ENCODE measurements at places on chromosomes 7 and 10. TPM values are rescaled to one million over a fixed set of nuclear protein-coding genes. Genes with fewer than 3 reads are reported as not detected.

GRCh38 chr7:99137411-99138180, 6.3 kb downstream of the SMURF1 start:
- no peak overlapping the region for H3K4me3 ChIP-seq
- no peak for DNase-seq
- peaks cover 24% of the 10 kb centered on the region for H3K4me1 ChIP-seq
- no peaks in the 10 kb centered on the region for H3K27me3 ChIP-seq

GRCh38 chr7:45606931-45607330, 32.8 kb downstream of the ADCY1 start:
- H3K4me1 ChIP-seq = no peaks in the 10 kb centered on the region
- DNase-seq = no peak
- H3K4me3 ChIP-seq = no peak overlapping the region
- no peak overlapping the region for H3K27ac ChIP-seq

DNA sequence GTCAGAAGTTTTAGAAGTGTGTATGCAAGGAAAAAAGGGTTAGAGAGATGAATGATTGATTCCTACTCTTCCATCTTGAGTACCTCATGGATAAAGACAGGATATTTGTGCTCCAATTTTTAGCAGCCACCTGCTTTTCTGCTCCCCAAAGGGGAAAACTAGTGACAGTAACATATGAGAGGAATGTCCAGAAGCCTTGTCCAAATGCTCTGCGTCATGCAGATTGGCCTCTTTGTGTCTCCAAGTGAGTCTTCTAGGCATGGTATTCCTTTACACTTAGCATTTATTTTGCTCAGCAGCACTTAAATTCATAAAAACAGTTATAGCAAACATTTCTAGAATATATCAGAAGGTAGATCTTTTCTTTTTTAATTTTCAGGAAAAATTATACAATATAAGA, 306.8 kb downstream of the CNTNAP2 start:
- no peaks in the 10 kb centered on the region for H3K36me3 ChIP-seq
- no peaks in the 10 kb centered on the region for H3K27me3 ChIP-seq
- no peaks in the 10 kb centered on the region for H3K4me1 ChIP-seq

DNA sequence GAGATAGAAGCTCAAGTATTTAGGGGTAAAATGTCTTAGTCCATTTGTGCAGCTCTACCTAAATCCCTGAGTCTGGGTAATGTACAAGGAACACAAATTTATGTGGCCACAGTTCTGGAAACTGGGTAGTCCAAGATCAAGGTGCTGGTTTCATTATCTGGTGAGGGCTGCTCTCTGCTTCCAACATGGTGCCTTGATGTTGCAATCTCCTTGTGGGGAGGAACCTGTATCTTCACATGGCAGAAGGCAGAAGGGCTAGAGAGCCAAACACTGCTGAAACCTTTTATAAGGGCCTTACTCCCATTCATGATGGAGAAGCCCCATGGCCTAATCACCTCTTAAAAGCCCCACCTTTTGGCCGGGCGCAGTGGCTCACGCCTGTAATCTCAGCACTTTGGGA, 8.7 kb upstream of the BAZ1B start:
- no peaks in the 10 kb centered on the region for H3K4me1 ChIP-seq
- no peak overlapping the region for H3K27ac ChIP-seq
- no peak overlapping the region for H3K4me3 ChIP-seq
- H3K36me3 ChIP-seq = no peaks in the 10 kb centered on the region
- H3K27me3 ChIP-seq = no peaks in the 10 kb centered on the region
- no peak for DNase-seq

Gene PARG
- total RNA-seq = 39.4 TPM

DNA sequence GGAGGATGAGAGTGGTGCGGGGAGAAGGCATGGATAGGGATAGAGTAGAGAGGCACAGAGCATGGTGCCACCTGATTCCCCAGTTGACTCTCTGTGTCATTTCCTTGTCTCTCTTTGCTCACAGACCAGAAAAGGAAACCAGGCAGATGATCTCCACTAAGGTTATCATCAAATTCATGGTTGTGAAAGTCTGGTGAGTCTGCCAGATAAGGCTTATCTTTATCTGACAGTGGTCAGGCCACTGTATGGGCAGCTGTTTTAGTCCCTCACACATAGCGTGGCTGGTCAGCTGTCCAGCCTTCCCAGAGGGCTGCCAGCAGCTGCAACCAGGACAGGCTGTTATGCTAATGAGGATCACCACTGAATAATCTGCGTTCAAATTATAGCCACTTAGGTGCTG, 99.0 kb downstream of the ADRA2A start:
- H3K4me3 ChIP-seq = no peak overlapping the region
- no peak for DNase-seq
- no peaks in the 10 kb centered on the region for H3K36me3 ChIP-seq
- H3K27me3 ChIP-seq = no peaks in the 10 kb centered on the region
- H3K4me1 ChIP-seq = no peaks in the 10 kb centered on the region

DNA sequence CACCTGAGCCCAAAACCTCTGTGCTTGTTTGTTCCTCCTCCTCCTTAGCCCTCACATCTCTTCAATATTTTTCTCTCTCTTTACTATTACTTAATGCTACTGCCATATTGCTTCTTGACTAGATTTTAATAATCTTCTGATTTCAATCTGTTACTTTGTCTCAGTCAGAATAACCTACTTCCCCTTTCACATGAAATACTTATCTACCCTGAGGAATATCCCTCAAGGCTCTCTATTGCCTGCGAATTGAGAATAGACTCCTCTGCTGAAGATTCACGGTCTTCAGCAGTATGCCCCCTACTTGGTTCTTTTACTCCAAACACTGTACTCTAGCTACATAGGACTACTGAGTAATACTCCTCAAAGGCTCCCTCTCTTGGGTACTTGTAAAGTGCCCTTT, 430.3 kb downstream of the AUTS2 start:
- no peak overlapping the region for H3K4me3 ChIP-seq
- H3K27ac ChIP-seq = no peak overlapping the region
- no peaks in the 10 kb centered on the region for H3K36me3 ChIP-seq
- no peaks in the 10 kb centered on the region for H3K27me3 ChIP-seq
- H3K4me1 ChIP-seq = no peaks in the 10 kb centered on the region

DNA sequence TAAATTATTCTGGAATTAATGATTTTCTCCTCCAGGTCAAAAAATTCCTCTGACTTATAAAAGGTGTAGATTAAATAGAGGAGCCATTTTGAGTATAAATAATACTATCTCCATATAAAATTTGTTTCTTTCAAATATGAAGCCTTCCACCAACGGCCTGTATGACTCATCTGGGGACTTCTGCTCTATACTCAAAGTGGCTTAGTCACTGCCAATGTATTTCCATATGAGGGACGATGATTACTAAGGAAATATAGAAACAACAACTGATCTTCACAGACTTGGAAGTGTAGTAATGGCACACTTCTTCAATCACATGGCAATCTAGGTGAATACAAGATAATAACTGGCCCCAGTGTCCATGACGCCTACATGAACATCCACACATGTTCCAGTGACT, 335.6 kb upstream of the HGF start:
- no peak overlapping the region for H3K27ac ChIP-seq
- H3K27me3 ChIP-seq = no peaks in the 10 kb centered on the region
- H3K4me1 ChIP-seq = no peaks in the 10 kb centered on the region
- H3K36me3 ChIP-seq = no peaks in the 10 kb centered on the region

DNA sequence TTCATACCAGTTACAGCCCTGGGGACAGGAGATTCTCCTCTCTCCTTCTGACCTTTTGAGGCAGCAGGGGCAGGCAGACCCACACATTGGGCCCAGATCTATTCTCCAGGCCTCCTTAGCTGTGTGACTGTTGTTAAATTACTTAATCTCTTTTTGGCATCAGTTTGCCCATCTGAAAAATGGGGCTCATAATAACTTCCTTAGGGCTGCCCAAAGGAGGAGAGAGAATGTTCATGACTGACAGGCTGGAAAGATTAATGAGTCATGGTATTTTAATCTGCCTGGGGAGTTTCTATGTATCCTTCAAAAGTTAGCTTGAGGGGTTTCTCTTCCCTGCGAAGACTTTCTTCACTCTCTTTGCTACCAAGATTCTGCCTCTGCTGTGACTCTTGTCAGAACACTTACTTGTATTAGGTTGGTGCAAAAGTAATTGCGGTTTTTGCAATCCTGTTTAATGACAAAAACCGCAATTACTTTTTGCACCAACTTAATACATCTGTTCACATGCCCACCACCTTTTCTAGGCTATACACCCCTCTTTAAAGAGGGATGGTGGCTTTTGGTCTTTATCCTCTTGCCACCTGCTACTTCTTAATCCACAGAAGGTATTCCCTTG, 83.4 kb downstream of the ARID5B start:
- no peak overlapping the region for H3K4me3 ChIP-seq
- no peak for DNase-seq
- no peaks in the 10 kb centered on the region for H3K27me3 ChIP-seq

DNA sequence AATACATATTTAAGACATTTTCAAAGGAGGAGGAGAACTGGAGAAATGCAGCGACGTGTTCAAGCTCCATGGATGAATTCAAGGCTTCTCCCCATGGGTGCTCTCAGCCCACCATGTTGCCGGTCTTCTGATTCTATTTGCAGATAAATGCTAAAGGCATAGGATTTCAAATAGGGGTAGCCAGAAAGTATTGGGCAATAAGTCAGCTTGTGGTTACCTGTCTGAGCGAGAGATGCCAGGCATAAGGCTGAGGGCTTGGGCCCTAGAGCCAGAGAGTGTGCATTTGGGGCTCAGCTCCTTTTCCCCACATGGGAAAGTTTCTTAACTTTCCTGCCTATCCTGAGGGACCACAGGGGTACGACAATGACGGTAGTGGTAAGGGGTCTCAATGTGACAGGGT, 180.0 kb downstream of the PARD3 start:
- H3K27me3 ChIP-seq = no peaks in the 10 kb centered on the region
- H3K4me3 ChIP-seq = no peak overlapping the region
- H3K27ac ChIP-seq = no peak overlapping the region

Gene CALU
- 63.2 TPM for total RNA-seq

- DNase-seq = peak; percentile 59
- peak overlapping the region; percentile 97 for H3K4me3 ChIP-seq
- no peaks in the 10 kb centered on the region for H3K36me3 ChIP-seq
These were observed 760 bp downstream of the CBX3 start for GRCh38 chr7:26202019-26202990.

DNA sequence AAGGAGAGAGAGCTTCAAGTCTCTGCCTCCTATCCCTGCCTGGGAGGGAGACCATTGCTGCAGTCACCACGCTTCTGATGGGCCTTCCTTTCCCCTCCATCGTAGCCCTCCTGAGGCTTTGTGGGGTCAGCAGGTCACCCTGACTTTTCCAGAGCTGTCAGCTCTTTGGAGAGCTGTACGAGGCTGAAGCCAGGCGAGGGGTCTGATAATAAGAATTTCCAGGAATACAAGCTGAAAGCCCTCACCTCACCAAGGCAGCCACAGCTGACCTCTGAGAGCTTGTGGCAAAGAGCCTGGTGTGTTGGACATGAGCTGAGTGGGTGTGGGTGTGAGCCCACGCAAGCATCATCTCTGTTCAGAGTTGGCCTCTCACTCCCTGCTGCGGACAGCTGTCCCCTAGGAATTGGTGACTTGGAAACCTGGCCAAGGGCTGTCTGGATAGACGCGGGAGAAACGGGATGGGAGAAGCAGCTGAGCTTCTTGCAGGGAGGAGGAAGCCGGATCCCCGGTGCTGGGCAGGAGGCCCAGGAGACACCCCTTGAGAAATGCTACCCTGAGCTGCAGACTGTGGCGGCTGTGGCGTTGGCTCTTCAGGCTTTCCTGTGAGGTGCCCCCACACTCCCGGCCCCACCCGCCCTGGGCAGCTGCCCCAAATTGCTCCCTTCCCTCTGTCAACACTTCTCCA, 122.1 kb upstream of the BTBD16 start:
- H3K4me3 ChIP-seq = no peak overlapping the region
- peaks cover 6% of the 10 kb centered on the region for H3K4me1 ChIP-seq
- DNase-seq = no peak

Gene PITX3
- total RNA-seq = 0.74 TPM

Gene PRRT4
- total RNA-seq = 1.1 TPM

GRCh38 chr7:34190299-34190698, 285.0 kb downstream of the BMPER start:
- H3K36me3 ChIP-seq = no peaks in the 10 kb centered on the region
- no peak overlapping the region for H3K4me3 ChIP-seq
- H3K27me3 ChIP-seq = no peaks in the 10 kb centered on the region
- no peak overlapping the region for H3K27ac ChIP-seq
- no peak for DNase-seq

- H3K36me3 ChIP-seq = no peaks in the 10 kb centered on the region
- no peak overlapping the region for H3K27ac ChIP-seq
- DNase-seq = peak; percentile 24
- no peaks in the 10 kb centered on the region for H3K4me1 ChIP-seq
- no peak overlapping the region for H3K4me3 ChIP-seq
These were observed 24.2 kb upstream of the PRKAG2 start for GRCh38 chr7:151900986-151901621.

Gene CPVL
- 26.6 TPM for total RNA-seq

- no peak for DNase-seq
- no peaks in the 10 kb centered on the region for H3K27me3 ChIP-seq
- H3K4me3 ChIP-seq = no peak overlapping the region
- no peak overlapping the region for H3K27ac ChIP-seq
- H3K4me1 ChIP-seq = peaks cover 22% of the 10 kb centered on the region
These were observed 15.5 kb downstream of the CYTH3 start for GRCh38 chr7:6256677-6257535.

DNA sequence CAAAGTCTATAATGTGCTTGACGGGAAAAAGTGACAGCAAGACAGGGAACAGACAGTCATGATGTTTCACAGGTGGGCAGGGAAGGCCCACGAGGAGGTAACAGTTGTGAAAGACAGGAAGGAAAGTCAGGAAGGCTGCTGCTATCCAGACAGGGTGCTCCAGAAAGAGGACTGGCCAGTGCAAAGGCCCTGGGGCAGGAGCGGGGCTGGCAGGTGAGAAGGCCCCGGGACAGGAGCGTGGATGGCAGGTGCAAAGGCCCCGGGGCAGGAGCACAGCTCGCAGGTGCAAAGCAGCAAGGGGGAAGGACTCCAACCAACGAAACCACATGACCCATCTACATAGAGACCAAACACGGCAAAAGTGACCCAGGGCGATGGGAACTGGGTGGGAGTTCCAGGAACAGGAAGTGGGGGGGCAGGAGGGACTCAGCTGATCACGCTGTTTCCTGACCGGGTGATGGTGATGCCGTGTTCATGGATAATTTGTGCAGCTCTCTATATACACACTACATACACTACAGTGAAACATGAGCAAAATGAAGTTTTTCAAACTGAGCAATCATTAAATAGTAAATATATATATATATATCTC, 138.2 kb downstream of the MAD1L1 start:
- DNase-seq = no peak
- H3K4me1 ChIP-seq = peaks cover 6% of the 10 kb centered on the region
- H3K27ac ChIP-seq = no peak overlapping the region
- no peak overlapping the region for H3K4me3 ChIP-seq

GRCh38 chr7:6166443-6166891, 106.0 kb downstream of the CYTH3 start:
- peaks cover 5% of the 10 kb centered on the region for H3K4me1 ChIP-seq
- H3K27me3 ChIP-seq = no peaks in the 10 kb centered on the region
- no peak overlapping the region for H3K4me3 ChIP-seq
- no peaks in the 10 kb centered on the region for H3K36me3 ChIP-seq

Gene DNAJC12
- total RNA-seq = 22.5 TPM
